Activated naive CD4-positive, alpha-beta T cell (primary cell): ENCODE measurements at places on chromosomes 6 and 20.

DNA sequence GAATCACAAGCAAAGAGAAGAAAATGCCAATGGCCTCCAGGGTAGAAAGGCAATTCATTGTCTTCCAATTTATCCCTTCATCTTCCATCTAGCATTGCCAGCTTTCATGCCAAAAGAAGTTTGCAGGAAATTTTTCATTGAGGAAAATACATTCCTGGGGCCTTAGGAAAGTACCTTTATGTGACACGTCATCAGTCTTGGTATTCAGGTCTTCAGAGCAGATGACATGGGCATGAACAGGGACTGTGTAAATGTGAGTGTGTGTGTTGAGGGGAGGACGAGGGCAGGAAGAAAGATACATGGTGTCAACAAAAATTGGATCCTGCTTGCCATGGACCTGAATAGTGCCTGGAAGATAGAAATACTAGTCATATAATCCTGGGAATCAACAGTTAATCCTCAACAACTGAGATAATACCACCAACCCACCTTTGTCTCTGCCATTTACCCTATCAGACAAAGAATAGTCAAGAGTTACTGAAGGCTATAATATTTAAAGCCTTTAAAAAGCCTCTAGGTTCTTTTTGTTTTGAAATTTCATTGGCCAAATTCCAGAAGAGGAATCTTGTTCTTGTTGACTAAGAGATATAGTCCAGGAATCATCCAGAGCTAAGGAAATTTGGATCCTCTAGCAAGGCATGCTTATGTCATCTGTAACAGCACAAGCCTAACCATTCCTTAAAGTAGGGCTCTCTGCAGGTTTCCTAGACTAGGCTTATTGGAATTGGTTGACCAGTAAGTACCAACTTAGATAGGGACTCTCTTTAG lies 405.8 kb upstream of the SASH1 start:
- no peak for DNase-seq

DNA sequence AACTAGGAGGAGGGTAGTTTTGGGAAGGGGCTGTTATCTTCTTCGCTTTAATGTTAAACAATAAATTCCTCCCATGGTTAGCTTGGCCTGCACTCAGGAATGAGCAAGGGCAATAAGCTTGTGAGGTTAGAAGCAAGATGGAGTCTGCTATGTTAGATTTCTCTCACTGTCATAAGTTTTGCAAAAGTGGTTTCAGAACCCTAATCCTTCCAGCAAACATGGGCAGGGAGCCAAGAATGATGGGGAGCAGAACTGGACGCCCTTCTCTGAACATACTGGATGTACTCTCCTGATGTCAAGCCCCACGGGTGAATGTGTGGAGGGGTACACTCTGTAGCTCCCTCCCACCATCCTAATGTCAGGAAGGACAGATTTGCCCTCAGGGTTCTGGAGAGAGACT lies 22.3 kb downstream of the C6orf163 start:
- DNase-seq: no peak

DNA sequence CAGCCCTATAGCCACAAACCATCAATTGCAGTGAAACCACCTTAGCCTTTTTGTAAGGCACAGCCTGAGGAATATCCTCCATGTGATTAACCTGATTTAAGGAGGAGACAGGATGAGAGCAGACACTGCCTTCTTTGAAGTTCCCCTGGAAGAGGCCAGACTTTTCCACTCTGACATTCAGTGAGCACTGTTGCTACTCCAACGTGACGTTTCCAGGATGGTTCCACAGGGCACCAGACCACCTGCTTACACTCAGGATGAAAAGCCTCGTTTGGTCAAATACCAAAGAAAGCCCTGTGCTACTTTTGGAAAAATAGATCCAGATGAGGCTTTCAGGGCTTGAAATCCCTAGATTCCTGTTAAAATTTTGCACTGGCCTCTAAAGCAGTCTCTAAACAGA lies 1102.1 kb upstream of the FLRT3 start:
- DNase-seq: no peak

DNA sequence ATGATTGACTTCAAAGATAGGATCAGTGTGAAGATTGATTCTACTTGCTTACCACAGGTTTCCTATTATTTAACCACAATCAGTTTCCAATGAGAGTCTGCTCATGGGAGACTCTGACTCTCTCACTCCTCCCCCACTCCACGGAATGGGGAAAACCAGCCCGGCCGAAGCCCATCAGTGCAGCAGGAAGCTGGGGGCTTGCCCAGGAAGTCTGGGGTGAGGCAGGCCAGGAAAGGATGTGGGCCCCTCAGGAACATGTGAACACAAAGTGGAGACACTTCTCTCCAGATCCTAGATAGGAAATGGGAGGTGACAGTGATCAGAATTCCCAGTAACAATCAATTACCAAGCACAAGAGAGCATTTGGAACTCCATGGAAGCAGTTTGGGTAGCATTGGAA lies 144.2 kb downstream of the TTLL2 start:
- no peak for DNase-seq

GRCh38 chr20:63056236-63057170 lies 49.7 kb upstream of the BHLHE23 start:
- peak; percentile 18 for DNase-seq

- no peak for DNase-seq
These were observed 163.3 kb downstream of the SOBP start for GRCh38 chr6:107653183-107653580.

DNA sequence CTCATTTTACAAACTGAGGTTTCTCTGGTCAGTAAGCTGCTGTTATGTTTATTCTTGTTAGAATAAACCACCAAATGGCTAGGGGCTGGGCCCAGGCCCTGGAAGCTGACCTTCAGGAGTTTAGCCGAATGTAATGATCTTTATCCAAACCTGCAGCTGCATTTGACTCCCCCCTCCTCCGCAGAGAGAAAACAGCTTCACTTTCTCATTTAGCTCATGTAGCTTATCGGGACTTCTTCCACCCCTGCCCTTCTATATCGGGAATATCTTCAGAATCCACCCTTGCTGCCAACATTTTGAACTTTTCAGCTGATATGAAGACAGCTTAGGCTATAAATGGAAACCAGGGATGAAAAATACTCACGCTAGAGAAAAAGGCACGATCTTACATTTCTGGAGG lies 102.6 kb downstream of the ZMYND8 start:
- DNase-seq: no peak

- no peak for DNase-seq
These were observed 1.6 kb downstream of the MDFI start for GRCh38 chr6:41639809-41640371.

- no peak for DNase-seq
These were observed 39.6 kb downstream of the MEP1A start for GRCh38 chr6:46832816-46833215.

GRCh38 chr6:34295721-34296120 lies 46.9 kb upstream of the SMIM29 start:
- DNase-seq: no peak

DNA sequence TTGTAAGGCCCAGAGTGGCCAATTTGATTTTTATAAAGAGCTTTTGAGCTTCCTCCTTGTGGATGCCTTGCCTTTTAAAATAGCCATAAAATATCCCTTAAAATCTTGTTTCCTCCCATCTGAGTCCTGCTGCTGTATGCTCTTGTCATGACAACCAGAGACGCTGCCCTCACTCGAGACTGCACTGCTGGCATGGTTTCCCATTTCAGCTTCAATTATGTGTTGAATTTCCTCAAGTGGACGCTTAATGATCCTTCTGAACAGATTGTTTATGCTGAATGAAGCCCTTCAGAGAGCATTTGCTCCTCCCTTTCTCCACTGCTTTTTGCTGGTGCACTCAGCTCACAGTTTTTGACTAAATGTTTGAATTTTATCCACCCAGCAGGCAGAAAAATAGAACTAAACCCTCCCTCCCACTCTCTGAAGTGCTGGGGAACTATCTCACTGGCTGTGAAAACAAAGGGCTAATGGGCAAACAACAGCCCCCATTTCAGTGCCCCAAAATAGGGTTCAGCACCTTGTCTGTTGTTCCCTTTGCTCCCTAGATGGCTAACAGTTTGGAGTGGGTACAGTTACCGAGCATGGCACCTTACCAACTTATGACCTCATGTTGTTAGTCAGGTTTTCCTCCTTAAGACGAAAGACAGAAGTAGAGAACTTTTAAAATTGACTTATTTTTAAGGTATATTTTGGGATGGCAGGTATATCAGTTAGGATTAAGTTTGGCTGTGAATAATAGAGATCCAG lies 45.5 kb upstream of the RNF8 start:
- DNase-seq: no peak

DNA sequence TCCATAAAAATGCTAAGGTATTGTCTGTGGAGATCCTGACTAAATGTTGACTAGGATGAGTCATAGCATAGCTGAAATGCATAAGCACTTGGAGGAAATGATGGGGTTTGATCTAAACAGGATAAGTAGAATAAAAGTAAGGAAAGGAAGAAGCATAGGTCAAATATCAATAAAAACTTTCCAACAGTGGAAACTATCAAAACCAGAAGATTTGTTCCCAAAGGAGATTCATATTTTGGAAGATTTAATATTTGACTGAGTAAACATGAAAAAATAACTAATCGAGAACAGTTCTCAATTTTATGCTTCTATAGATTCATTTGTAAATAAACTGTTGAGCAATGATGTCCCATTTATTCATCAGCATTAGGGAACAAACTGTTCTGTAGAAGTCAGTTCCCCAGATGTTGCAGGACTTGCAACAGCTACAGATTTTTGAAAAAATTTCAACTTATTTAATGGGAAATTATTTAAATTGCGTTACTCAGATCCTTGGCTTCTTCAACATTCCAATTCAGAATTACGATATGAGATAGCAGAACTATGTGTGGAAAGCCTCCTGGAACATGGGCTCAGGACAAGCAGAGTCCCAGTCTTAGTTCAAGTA lies 133.7 kb upstream of the TBX18 start:
- DNase-seq: no peak

- DNase-seq: no peak
These were observed 677.3 kb upstream of the AGPAT4 start for GRCh38 chr6:161951126-161951525.

DNA sequence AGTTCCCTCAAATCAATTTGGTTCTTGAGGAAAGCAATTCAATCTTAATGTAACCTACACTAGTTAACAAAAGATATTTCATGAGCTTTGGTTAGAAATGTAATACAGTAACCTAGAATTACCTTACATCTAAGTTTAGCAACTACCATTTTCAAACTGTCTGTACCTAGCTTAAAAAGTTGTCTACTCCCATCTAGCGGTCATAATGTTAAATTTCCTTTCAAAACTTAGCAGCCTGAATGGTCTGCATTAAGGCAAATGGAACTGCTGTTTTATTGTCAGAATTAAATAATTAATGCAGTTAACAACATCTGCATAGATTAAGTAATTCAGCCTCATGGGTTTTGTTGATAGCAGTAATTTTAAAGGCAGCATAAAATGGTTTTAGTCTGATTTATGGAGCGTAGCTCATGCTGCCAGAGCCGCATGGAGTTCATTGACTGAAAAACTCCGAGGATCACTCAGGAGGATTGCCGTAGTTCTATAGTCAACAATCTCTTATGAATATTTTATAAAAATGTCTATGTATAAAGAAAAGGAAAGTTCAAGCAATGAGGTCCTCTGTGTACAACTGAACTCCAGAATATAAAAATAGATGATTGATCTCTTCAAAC lies 485.4 kb upstream of the MANEA start:
- DNase-seq: no peak

DNA sequence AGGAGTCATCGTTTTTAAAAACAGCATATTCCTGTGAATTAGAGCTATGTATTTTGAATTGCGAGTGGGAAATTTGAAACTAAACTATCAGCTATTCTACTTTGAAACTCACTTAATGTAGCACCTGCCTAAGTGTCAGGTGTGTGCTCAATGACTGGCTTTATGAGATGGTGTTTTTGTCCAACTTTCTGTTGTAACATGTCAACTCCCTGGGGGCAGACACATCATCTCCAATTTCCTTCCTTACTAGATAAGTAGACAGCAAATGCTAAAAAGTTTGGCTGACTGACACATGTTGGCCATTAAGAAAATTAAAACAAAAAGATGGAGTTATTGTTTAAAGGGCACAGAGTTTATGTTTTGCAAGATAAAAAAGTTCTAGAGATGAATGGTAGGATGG lies 226.9 kb downstream of the TFAP2B start:
- no peak for DNase-seq

- DNase-seq: no peak
These were observed 132.9 kb downstream of the PXDC1 start for GRCh38 chr6:3618642-3619041.

DNA sequence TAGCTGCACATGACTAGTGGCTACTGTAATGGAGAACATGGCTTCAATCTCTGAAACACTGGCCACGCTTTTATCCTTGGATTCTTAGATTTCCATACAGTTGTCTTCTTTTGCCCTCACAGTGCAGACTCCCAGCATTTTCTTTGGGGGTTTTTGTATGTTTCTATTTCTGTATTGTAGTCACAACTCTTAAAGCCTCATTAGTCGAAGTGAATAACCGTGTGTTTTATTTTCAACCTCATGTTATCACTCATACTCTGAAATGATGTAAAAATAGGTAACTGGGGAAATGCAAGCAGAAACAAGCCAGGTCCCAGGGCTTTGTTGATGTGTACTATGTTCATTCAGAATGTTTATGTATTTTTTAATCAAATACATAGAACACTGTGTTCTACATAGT lies 162.9 kb downstream of the JARID2 start:
- no peak for DNase-seq

- no peak for DNase-seq
These were observed 321.6 kb downstream of the ZFAND3 start for GRCh38 chr6:38141085-38141484.

- no peak for DNase-seq
These were observed 175.1 kb upstream of the JAG1 start for GRCh38 chr20:10848810-10849370.
